GOT3 (cell line): ENCODE measurements at places on chromosomes 1 and 21.

DNA sequence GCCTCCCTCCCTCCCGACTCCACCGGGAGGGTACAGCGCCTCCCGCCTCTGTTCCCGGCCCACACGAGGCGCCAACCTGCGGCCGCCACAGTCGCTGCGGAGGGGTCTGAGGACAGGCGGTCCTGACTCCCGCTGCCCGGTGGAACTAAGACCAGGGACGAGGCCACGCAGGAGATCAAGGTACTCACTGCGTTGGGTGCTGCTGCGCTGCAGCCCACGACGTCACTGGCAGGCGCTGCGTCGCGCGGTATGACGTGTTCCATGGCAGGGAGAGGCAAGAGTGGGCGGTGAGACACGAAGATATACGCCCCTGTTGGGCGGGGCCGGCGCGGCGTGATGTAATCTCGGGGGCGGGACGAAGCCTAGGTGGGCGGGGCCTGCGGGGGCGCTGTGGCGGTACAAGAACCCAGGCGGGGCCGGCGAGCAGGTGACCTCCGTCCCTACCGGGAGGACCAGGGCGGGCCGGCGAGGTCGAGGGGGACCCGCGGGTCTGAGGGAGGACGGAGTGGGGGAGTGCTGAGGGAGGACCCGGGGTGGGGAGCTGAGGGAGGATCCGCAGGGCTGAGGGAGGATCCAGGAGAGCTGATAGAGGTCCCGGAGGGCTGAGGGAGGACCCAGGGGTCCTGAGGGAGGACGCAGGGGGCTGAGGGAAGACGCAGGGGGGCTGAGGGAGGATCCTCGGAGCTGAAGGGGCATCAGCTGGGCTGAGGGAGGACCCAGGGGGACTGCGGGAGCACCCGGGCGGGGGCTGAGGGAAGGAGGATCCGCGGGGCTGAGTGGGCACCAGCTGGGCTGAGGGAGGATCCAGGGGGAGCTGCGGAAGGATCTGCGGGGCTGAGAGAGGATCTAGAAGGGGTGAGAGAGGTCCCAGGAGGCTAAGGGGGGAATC is at the start of gene MRPL55:
TSS of gene MRPL55 (minus strand) at position 227 of the 889 bp plus-strand sequence. CDS start 1,039 bp downstream, outside the sequence.
- DNase-seq = peak; percentile 98

- DNase-seq = no peak
Measured at GRCh38 chr1:41564741-41565475, 80.4 kb upstream of the EDN2 start.

DNA sequence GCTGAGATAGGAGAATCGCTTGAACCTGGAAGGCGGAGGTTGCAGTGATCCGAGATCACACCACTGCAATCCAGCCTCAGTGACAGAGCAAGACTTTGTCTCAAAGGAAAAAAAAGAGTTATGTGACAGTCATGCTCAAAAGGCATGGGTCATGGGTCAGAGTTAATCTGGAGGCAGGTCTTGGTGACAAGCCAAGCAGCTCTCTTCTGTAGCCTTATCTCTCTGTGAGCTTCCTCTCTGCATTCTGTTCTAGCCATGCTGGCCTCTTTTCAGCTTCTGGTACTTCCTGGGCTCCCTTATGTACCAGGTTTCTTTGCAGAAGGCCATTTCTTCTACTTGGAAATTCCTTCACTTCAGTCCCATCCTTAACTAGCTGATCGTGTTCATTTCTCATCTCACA is 63.6 kb downstream of the NGF start:
- DNase-seq = no peak

DNA sequence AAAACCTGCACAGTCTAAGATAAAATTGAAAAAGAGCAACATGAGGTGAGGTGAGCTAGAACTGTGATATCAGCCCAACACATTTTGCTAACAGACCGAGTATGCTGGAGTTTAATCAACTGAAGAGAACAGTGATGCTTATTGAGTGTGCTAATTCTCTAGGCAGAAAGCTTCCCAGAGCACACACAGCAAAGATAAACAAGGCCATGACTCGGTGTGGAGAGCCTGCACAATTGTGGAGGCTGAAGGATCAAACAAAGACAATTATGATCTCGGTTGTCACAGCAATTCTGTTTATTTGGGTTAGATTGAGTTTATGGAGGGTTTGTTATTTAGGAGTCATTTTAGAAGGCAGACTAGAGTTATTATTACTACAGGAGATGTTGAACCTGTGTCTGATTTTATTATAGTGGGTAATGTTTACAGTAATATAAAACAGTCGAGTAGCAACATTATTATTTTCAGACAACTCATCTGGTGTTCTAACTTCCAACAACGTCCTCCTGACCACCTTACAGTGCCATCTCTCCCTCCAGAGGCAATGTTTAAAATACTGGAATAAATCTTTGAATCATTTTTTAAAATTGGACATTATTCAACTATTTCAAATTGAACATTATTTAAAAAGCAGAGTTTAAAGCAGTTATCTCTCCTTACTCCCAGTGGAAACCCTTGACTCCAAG is 40.2 kb downstream of the DPT start:
- no peak for DNase-seq

- DNase-seq = no peak
Measured at GRCh38 chr1:24961961-24962861, 32.1 kb upstream of the RUNX3 start.

DNA sequence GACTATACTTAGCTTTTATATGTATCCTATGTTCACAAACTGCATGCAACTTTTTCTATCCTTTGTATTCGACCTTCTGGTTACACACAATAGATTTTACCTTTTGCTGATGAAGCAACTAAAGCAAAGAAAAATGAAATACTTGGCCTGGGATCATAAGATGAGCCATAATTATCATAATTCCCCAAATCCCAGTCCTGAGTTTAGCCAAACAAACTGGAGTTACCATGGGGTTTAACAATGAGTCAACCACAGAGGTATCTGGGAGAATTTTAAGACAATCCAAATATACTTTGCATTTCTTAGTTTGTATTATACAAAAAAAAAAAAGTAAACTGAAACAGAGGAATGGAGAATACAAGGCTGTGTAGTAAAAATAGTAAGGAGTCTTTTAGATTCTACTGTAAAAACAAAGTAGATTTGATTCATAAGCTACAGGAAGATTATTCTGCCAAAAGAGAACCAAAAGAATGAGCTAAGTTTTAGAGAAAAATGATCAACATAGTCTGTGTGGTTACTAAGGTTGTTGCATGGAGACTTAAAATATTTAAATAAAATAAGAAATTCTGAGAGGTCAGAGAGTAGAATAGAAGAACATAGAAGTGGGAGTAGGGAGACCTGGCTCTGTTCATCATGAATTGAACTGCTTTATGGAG is 60.4 kb upstream of the GORAB start:
- no peak for DNase-seq

GRCh38 chr21:45870851-45871615 is 110.5 kb upstream of the COL6A1 start:
- DNase-seq = no peak

GRCh38 chr21:45829668-45830067 is 151.9 kb upstream of the COL6A1 start:
- no peak for DNase-seq

- no peak for DNase-seq
Measured at GRCh38 chr1:167871331-167871730, 42.6 kb downstream of the ADCY10 start.

DNA sequence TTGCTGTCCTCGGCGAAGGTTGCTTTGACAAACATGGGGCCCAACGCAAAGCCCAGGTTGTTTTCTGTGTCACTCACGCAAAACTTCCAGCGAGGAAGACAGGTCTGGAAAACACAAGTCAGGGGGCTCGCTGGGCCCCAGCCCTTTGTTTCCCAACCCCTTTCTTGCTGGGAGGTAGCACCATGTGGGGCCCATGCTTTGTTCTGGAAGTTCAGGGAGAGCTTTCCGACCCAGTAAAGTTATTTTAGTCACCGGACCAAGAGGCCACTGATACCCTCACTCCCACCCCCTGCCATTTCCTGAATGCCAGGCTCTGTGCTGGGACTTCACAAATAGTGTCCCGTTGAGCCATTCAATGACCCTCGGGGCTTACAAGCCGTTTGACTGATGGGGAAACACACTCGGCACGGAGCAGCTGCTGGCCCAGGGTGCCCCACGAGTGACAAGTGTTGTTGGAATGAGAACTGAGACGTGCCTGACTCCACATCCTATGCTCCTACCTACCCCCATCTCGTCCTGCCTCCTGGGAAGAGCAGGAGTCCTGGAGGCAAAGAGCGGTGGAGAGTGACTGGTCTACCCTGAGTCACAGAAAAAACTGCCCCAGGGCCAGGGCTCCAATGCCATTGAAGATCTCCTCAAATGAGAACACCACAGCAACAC is 52.0 kb downstream of the ECE1 start:
- DNase-seq = no peak

DNA sequence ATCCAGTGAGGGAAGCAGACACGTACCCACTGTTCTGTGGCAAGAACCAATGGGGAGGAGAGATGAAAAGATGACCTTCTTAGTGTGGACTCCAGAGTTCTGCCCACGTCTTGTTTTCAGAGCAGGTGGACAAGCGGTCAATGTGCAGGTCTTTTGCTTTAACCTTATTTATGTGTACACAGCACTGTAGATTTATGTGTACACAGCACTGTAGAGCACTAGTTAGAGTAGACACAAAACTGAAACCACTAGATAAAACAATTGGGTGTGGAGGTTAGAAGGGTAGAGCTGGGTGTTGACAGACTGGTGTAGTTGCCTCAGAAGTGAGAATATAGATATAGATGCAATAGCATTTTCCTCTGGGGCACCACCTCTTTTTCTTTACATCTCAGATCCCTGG is 150.0 kb downstream of the MAGI3 start:
- no peak for DNase-seq

- no peak for DNase-seq
Measured at GRCh38 chr1:2472109-2472508, 4.0 kb upstream of the PLCH2 start.

- no peak for DNase-seq
Measured at GRCh38 chr1:8603220-8603616, 214.2 kb downstream of the RERE start.

GRCh38 chr1:22018583-22019559 is 17.4 kb downstream of the CELA3A start:
- peak; percentile 72 for DNase-seq

- DNase-seq = no peak
Measured at GRCh38 chr1:43931711-43932660, 1.6 kb upstream of the ARTN start.

GRCh38 chr1:7628273-7628672 is 142.8 kb upstream of the VAMP3 start:
- no peak for DNase-seq

- no peak for DNase-seq
Measured at GRCh38 chr1:59592924-59593323, 221.8 kb upstream of the HOOK1 start.

GRCh38 chr1:154791292-154792166 is 78.6 kb downstream of the KCNN3 start:
- no peak for DNase-seq

DNA sequence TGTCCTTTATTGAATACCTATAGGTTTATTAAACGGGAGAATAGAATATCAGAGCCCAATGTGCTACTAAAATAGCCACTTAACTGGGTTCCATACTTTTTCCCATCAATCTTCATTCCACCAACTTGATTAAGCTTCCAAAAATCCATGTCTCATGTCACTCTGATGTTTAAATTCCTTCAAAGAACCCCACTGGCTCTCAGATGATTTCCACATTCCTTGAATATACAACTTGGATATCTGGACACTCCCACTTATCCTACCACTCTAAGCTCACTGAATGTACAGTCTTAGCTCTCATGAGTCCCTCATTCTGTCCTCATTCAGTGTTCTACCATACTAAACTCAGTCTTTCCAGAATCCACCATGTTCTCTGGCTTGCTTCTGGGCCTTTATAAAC is 21.1 kb downstream of the COL11A1 start:
- no peak for DNase-seq

- no peak for DNase-seq
Measured at GRCh38 chr1:40404670-40405462, 31.3 kb downstream of the SMAP2 start.
